ENCODE measurements at places on chromosomes 1 and 21. TPM values are rescaled to one million over a fixed set of nuclear protein-coding genes. Genes with fewer than 3 reads are reported as not detected.

DNA sequence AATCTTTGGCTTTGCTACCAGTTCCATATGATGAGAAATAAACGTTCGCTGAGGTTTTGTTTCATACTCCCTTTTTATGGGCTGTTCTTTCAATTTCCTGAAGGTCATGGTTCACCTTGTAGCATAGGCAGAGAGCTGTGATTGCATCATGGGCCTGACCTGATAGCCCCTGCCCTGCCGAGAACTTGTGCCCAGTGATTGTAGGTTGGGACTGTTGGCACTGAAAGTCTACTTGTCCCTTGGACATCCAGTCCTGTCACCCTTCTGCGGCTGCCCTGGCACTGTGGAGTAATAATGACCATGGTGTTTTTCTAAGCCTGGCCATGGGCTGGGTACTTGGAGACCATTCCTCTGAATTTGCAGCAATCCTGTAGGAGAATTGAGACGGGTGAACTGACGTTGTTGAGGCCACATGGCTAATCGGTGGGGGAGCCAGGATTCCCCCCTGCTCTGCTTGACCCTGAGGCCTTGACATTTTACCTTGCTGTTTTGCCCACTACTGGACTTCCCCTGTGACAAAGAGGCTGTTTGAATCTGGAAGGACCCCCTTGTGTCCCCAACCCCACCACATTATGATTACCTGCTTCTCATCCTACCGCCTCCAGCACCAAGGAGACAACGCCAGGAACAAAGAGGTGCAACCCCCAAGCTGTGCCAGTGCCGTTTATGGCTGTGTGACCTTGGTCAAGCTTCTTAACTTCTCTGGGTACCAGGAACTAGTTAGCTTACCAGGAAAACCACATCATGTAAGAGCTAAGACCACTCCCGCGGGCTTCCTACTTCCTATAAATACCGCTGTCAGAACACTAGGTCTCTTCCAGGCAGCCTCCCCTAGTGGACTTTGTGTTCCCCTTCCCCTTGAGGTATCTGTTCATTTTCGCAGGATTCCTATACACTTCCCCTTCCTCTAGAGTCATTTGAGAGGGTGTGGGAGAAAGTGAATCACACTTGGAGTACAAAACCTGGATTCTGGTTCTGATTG is 23.4 kb downstream of the SESN2 start:
- DNase-seq = no peak

- DNase-seq = no peak
These were observed 58.5 kb downstream of the SERBP1 start for GRCh38 chr1:67371681-67372080.

DNA sequence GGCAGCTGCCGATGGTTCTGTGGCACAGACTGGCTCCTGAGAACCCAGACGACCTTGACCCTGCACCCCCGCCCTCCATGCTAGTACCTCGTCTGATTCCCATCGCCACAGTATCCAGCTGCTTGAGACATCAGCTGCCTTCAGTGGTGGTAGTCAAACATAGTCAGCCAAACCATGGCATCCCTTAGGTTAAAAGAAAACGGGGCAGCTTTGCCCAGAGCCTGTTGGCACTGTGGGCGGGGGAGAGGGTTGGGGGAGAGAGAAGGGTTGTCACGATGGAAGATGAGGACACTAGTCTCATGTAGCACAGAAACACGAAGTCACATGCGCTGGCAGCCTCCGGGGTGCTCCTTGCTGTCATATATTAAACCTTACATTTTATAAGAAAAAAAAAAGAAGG is 961 bp upstream of the TDRD5 start:
- DNase-seq = no peak

PCP4 gene
- 3.0 TPM for total RNA-seq

All from Right ventricle myocardium superior (tissue), 1 donor.